Neural crest cell (in vitro differentiated cells): ENCODE measurements at places on chromosomes 5 and 9. TPM values are rescaled to one million over a fixed set of nuclear protein-coding genes. Genes with fewer than 3 reads are reported as not detected.

- no peak for DNase-seq
Measured at GRCh38 chr5:125294844-125295243, 548.4 kb upstream of the ZNF608 start.

The PCDHB11 gene
- 2.7 and 3.6 TPM in 2 replicates for total RNA-seq

The PCDHGA1 gene
- total RNA-seq, result 0.54 and 0.93 TPM in 2 replicates

The KLHL3 gene
- total RNA-seq, result 9.4 and 11.8 TPM in 2 replicates

- no peak for DNase-seq
Measured at GRCh38 chr5:138596105-138596881, 21.1 kb upstream of the HSPA9 start.

The FAT2 gene
- total RNA-seq, result not detected in 2 replicates

DNA sequence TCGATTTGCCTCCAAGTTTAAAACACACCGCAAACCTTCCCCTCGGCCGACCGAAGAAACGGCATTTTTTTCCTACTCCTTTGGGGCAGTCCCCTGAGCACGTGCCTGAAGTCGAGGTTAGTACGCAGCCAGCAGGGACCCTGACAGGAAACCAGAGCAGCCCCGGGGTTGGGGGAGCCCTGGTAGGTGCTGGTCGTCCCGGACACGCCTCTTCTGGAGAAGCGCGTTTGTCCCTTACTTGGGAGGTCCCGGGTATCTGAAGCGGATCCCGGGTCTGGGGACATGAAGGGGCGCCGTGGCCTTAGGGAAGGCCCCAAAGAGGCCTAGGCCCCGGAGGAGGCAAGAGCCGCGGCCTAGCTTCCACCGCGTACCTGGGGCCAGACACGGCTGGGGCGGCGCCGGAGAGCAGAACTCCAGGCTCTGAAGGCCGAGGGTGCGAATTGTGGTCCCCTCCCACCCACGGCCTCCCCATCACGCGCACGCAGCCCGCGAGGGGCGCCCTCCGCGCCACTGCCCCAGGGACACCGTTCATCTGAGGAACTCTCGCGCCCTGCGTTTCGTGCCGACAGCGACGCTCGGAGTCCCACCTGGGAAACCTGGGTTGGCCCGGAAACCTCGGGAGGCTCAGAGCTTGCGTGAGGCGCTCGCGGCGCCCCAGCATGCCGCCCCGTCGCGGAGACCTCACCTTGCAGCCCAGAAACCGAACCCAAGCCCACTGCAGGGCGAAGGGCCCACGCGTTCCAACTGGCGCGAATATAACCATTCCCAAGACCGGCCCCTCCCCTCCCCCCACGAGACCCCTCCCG, 10.4 kb downstream of the OTP start:
- no peak for DNase-seq
